ENCODE measurements at places on chromosomes 3 and 15.

DNA sequence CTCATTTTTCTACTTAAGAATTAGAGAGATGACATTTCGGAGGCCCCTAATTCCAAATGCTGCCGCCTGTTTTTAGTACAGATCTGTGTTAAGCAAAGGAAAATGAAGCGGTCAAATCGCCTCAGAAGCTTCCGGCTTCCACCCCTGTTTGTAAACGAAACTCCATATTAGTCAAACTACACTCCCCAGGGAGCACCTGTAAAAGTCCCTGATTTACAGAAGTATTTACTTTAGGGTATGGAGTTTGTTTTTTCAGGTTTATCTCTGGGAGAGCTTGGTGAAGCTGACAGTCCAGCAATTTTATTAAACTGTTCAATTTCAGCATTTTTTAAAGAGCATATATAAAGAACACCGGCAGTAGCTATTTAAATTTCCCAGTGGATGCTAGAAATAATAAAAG lies 319.8 kb downstream of the FHIT start:
- no peak for DNase-seq

GRCh38 chr3:17179381-17180205 lies 294.8 kb downstream of the PLCL2 start:
- DNase-seq, result no peak

- no peak for DNase-seq
These were observed 21.3 kb downstream of the SYNM start for GRCh38 chr15:99126131-99126588.

DNA sequence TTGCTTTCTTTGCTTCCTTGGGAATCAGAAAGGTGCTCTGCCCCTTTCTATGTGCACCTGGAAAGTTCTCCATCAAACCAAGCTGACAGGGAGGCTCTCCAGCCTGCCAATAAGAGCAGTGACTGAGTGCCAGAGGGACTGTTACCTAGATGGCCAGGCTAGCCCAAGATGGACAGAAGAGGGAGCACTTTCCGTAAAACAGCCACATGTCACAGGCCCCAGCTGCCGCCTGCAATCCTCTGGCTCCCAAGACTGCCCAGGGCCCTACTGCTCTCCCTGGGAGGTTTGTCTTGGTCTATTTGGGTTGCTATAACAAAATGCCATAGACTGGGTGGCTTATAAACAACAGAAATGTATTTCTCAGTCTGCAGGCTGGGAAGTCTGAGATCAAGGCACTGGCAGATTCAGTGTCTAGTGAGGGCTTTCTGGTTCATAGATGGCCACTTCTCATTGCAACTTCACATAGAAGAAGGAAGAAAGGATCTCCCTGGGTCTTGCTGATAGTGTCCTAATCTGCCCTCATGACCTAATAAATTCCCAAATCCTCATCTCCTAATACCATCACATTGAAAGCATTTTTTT lies 72.3 kb downstream of the TAMM41 start:
- no peak for DNase-seq

GRCh38 chr15:64133623-64134344 lies 17.7 kb upstream of the SNX22 start:
- no peak for DNase-seq

GRCh38 chr3:162487138-162487537 lies 990.5 kb downstream of the OTOL1 start:
- no peak for DNase-seq

DNA sequence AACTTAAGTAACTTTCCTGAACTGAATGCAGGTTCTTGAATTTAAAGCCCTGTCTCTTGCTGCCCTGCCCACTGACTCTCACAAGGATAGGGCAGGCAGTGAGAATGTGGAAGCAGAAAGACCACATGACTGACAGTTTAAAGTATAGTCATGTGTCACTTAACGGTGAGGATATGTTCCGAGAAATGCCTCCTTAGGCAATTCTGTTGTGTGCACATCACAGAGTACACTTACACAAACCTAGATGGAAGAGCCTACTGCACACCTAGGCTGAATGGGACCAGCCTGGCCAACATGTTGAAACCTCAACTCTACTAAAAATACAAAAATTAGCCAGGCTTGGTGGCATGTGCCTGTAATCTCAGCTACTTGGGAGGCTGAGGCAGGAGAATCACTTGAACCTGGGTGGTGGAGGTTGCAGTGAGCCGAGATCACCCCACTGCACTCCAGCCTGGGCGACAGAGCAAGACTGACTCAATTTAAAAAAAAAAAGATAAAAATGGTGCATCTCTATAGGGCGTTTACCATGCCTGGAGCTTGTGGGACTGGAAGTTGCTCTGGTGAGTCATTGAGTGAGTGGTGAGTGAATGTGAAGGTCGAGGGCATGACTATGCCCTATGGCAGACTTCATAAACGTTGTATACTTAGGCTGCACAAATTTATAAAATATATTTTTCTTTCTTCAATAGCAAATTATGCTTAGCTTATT lies 18.9 kb upstream of the COPG1 start:
- peak; percentile 94 for DNase-seq

GRCh38 chr3:140530131-140530530 lies 147.7 kb upstream of the TRIM42 start:
- DNase-seq, result no peak

DNA sequence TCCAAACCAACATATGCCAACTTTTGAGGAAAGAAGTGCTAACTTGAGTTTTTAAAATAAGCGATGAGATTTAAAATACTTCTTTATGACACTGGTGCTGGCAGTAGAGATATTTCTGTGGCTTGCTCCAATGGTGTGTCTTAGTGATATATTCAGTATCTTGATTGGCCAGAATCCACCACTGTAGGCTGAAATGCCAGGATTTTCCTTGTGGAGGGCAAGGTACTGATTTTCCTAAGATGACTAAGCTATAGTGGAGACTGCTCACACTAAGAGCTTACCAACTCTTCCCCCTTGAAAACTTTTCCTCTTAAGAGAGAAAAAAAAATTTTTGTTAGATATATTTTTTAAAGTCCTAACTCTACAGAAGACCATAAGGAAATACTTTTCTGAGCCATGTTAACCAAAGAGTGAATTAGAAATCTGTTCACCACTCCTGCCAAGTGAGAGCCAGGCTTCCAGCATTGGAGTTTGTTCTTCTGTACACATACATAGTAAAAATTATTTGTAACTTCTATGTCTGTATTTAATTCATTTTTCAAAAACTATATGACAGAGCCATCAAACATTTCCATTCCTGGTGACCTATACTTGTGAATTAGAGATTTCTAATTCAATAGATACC lies 109.1 kb downstream of the PPP2R3A start:
- no peak for DNase-seq

Measured in HL-60 (cell line).